ENCODE measurements at places on chromosomes 7 and 10.

DNA sequence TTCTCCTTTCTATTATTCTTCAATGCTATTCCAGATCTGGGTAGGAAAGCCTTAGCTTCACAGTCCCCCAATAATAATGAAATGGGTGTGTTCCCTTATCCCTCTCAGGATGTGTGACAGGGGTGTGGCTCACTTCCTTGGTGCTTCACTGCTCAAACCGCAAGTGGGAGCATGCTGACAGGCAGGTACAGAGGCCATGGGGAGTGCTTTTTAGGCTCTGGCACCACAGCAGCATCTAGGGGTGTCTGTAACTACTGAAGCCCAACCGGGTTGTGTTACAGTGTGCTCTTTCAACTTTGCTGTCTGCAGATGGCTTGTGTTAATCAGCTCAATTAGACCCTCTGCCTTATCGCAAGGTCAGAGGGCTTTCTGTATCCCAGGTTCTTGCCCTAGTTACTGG is 79.4 kb upstream of the CYP2C9 start:
- DNase-seq, result no peak

- DNase-seq, result peak; percentile 15
Observed at GRCh38 chr7:111558991-111559390, 3.3 kb downstream of the IMMP2L start.

GRCh38 chr7:94182721-94183120 is 178.6 kb upstream of the BET1 start:
- DNase-seq, result no peak

DNA sequence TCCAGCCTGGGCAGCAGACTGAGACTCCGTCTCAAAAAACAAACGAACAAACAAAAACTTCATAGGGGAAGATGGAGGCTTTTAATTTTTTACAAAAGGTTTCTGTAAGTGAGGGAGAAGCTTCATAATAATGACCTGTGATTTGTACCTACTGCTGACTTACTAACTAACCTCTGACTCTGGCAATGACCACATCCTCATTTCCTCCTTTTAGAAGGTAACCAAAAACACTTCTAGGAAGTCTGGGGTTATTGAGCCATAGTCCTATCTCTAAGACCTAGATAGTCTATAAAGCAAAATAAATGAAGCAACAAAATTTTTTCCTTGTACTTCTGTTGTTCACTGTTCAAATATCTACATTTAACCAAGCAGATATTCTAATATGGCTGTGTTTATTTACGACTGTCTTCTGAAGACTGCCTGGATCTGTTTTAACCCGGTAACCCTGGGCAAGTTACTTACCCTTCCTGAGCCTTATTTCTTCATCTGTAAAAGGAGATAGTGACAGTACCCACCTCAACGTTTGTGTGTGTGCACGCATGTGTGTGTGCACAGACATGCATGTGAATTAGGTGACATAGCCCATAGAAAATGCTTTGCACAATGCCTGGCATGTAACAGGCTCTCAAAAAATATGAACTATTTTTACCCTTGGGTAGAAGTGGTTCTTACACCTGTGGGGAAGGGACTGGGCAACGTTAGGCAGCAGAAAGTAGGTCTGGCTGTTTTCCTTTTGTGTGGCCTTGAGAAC is 30.8 kb upstream of the SMNDC1 start:
- DNase-seq, result no peak

DNA sequence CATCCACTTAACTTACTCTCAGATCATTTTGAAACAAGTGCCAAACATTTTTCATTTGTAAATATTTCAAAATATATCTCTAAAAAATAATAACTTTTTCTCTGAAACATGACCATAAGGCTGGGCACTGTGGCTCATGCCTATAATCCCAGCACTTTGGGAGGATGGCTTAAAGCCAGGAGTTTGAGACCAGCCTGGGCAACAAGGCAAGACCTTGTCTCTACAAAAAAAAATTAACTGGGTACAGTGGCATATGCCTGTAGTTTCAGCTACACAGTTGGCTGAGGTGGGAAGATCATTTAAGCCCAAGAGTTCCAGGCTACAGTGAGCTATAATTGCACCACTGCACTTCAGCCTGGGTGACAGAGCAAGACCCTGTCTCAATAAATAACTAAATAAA is 36.4 kb downstream of the USP54 start:
- no peak for DNase-seq

DNA sequence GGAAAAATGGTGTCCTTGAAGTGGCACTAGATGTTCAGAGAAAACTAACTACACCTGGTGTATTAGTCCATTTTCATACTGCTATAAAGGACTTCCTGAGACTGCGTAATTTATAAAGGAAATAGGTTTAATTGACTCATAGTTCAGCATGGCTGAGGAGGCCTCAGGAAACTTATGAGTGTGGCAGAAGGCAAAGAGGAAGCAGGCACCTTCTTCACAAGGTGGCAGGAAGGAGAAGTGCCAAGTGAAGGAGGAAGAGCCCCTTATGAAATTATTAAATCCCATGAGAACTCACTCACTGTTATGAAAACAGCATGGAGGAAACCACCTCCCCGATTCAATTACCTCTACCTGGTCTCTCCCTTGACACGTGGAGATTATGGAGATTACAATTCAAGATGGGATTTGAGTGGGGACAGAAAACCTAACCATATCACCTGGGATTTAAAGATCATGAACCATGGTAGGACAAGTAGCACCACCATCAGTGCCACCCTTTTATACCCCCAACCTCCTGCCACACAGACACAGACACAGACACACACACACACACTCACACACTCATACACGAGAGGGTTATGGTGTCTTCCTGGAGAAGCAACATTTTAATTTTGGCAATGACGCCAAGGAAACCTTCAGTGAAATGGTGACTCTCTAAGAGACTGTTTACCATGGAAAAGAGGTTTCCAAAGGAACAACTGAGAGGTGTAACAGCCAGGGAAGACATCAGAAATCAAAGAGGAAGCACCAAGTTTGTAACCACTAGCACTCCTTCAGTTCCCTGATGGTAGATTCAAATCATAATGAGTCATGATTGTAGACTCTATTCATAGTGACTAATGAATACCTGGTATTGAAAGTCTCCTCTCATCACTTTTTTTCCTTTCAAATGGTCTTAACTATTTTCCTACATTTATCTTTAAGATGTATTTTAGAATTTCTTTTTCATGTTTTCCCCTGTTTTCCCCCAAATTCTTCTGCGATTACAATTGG is 41.8 kb upstream of the WNT16 start:
- peak; percentile 74 for DNase-seq

DNA sequence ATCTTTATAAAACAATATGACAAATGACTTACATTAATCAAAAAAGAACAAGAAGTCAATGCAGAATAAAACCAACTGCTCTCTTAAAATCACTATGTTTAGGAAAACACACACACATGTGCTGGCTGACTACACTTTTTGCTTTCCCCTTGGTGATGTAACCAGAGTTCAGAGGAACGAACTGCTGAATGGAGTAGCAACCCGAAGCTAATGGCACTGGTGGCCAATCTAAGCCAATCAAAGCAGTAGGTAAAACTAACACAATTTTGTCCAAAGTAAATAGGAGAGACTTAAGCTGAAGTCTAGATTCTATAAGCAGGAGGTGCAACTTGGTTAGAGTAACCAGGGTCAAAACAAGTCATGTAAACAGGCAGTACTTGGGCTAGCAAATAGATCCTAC is 33.2 kb upstream of the CUBN start:
- DNase-seq, result no peak

DNA sequence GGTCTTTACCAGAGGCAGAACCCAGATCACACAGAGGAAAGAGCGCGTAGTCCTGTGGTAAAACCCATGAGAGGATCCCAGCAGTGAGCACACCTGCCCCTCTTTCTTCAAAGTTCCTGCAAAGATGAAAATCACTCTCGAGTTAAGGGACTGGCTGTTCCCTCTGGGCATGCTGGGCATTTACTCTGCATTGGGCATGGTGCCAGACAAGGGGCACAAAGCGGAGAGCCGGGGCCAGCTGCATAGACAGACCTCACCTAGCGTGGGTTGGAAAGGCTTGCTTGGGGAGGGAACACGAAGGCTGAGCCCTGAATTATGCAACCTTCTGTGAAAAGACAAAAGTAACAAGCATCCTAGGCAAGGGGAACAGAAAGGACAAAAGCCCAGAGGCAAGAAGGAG is 120.0 kb upstream of the TCERG1L start:
- no peak for DNase-seq

DNA sequence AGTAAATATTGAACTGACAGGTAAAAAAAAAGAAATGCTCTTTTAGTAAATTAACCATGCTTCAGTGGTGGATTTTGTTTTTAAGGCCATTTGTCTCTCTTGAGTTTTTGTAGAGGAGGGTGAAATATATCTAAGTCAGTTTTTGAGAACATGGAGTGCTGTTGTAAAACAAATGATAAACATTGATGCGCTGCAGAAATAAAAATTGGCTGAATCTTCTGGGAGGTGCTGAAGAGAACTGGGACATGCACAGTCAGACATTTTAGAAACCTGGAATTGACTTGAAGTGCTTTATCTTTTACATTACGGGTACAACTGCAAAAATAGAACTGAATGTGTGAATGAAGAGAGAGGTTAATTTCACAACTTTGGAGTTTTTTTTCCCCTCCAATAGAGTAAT is 203.0 kb upstream of the HDAC9 start:
- DNase-seq, result no peak

DNA sequence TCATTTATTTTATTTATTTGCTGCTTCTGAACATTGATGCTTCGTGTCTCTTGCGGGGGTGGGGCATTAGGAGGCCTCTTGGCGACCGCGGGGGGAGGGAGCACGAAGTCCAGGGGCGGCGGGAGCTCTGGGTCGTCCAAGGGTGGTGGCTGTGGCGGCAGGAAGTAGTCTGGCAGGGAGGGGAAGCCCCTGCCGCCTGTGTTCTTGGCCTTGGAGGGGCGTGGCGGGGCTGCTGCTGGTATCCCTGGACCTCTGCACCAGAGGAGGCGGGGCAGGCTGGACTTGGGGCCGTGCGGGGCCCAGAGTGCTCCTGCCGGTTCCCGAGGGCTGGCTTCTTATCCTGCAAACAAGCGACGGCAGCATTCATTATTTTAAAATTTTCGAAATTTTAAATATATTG is 70.5 kb upstream of the ABI1 start:
- no peak for DNase-seq

DNA sequence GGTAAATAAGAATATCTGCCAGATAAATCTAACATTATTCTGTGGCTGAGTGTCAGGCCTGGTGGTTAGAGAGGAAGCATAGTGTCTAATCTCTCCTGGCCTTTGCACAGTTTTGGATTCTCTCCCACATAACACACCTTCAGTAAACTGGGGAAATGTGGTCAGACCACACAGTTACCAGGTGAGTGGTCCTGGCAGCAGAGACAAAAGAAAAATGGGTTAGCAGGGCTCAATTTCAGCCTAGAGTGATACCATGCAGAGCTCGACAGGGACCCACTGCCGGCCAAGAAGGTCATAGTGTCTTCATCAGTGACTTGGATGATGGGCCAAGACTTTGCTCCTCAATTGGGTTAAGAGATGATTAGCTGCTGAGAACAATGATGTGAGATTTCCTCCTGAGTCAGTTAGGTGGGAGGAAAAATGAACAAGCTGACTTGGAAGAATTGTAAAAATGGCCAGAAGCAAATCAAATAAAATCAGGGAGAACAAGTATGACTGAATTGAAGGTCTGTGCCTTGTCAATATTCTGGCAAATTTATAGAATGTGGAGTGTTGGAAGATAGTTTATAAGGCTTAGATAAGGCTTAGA is 69.2 kb upstream of the EFCAB10 start:
- no peak for DNase-seq

GRCh38 chr7:148485618-148486017 is 104.9 kb upstream of the C7orf33 start:
- no peak for DNase-seq

DNA sequence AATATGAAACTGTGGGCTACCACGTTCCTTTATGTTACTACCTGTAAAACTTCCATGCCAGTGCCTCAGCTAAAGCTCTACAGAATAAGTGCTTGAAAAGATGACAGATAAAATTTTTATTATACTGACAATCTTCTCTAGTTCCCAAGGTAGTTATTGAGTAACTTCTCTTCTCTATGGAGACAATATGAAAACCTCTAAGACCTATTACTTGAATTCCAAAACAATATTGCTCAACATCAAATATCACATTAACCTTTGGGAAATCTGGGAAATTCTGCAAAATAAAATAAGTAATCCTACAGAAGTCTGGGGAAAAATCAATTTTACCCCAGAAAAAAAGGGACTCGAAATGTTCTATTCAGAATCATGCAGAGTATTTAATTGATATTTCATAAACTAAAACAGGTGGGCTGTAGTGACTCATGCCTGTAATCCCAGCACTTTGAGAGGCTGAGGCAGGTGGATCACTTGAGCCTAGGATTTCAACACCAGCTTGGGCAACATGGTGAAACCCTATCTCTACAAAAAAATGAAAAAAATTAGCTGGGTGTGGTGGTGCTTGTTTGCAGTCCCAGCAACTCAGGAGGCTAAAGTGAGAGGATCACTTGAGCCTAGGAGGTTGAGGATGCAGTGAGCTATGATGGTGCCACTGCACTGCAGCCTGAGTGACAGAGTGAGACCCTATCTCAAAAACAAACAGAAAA is 23.8 kb upstream of the ANK3 start:
- DNase-seq, result no peak

DNA sequence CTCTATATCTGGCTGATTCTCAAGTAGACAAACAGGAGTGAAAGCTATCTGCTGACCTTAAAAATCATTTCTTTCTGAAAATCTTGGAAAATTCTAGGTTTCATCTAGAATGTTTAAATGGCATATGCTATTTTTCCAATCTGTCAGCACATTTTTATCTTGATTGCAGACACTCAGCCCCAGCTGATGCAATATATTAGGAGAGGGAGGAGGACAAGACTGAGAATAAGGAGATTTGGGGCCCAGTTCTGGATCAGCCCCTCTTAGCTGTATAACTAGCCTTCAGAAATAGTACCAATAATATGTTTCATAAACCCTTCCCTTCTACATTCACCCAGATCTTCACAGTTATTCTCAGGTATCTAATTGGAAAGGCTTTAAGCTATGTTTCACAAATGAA is 131.2 kb downstream of the HDAC9 start:
- peak; percentile 22 for DNase-seq

DNA sequence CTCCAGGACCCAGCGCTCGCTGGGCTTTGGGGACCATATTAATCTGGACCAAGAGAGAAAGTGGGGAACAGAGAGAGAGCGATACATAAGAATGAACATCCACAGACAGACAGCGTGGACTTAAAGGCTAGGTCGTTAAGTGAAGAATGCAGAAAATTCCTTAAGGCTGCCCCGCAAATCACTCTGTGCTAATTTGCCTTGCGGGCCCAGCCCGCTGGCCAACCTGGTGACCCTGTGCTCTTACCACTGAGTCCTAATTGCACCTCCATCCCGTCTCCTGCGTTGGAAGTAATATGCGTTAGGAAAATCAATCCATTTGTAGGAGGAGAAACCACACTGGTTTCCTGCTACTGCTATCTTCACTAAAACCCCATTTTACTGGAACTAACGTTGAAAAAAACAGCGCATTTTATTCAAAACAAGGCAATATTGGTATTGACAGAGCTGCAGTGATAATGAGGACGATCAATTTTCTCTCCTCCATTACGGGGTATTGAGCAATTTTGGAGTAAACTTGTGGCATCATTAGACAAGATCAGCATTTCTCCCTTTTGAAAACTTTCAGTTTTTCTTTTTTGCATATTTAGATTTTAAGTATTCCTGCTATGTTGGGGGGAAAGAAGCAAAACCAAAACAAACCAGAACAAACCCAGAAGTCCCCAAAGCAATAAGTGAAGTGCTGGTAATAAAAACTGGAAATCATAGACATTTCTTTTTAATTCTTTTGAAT is 85.2 kb downstream of the WDFY4 start:
- DNase-seq, result no peak

- DNase-seq, result no peak
Observed at GRCh38 chr7:117872561-117873309, 506 bp downstream of the CTTNBP2 start.

- DNase-seq, result no peak
Observed at GRCh38 chr10:109898666-109899355, 24.5 kb downstream of the XPNPEP1 start.

Measured in fibroblast of skin of right biceps (primary cell).